ENCODE measurements at places on chromosomes 4 and X.

DNA sequence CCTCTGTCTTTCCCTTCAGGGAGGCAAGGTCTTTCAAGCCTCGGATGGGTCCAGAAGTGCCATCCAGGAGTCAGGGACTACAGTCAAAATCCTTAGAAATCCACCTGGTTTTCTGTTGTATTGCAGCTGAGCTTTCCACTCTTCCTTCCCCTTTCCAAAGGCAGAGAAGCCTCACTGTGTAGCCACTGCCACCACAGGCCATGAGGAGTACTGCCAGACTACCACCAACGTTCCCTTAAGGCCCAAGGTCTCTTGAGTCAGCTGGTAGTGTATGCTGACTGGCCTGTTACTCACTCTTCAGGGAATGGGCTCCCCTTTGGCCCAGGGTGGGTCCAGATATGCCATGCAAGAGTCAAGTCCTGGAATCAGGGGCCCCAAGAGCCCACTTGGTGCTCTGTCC is 1454.1 kb downstream of the PCDH19 start:
- H3K27ac ChIP-seq = no peak overlapping the region
- H3K4me3 ChIP-seq = no peak overlapping the region
- no peaks in the 10 kb centered on the region for H3K4me1 ChIP-seq
- DNase-seq = no peak

DNA sequence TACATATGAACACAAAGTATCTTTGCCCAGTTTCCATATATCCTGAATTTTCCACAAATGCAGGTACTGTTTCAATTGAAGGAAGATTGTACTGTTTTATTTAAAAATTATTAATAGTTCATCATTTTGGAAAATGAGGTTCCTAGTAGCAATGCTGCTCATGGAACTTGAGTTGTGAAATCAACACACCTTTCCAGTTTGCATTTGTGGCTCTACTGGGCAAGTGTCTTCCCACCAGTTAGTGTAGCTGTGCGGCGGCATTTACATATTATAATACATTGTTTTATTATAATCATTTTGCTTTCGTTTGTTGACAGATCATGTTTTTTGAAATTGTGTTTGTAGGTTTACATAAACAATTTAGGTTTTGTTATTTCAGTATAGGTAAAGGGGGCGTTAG is 2.0 kb upstream of the DDX3X start:
- peaks cover 22% of the 10 kb centered on the region for H3K4me1 ChIP-seq
- peak overlapping the region; percentile 93 for H3K4me3 ChIP-seq
- DNase-seq = no peak
- peak overlapping the region; percentile 100 for H3K27ac ChIP-seq

GRCh38 chr4:186825069-186825468 is 101.4 kb upstream of the FAT1 start:
- no peak overlapping the region for H3K27ac ChIP-seq
- H3K27me3 ChIP-seq = no peaks in the 10 kb centered on the region
- H3K4me3 ChIP-seq = no peak overlapping the region

DNA sequence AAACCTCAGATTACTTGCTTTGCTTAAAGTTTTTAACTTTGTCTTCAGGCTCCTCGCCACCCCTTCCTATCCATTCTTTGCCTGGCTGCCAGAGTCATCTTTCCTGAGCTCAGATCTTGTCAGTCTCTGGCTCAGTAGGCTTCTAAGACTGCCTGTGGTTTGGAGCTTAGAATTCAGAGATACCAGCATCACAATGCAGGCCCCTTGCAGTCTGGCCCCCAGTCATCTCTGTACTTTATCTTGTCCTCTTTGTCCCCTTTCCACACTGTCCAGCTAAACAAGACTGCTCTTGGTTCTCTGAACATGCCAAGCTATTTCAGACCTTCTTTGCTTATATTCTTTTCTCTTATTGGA is 3.0 kb downstream of the KIAA0232 start:
- no peaks in the 10 kb centered on the region for H3K27me3 ChIP-seq
- peaks cover 50% of the 10 kb centered on the region for H3K4me1 ChIP-seq
- no peak overlapping the region for H3K27ac ChIP-seq
- H3K4me3 ChIP-seq = no peak overlapping the region

- H3K27ac ChIP-seq = no peak overlapping the region
- no peaks in the 10 kb centered on the region for H3K36me3 ChIP-seq
- no peak overlapping the region for H3K4me3 ChIP-seq
- H3K27me3 ChIP-seq = no peaks in the 10 kb centered on the region
- DNase-seq = no peak
Observed at GRCh38 chrX:7235071-7235470, 87.1 kb upstream of the PUDP start.
